ENCODE measurements at places on chromosomes 11 and 22. TPM values are rescaled to one million over a fixed set of nuclear protein-coding genes. Genes with fewer than 3 reads are reported as not detected.

The ARL14EP gene
- 52.9 TPM for polyA plus RNA-seq

The ACTN3 gene
- polyA plus RNA-seq: not detected

DNA sequence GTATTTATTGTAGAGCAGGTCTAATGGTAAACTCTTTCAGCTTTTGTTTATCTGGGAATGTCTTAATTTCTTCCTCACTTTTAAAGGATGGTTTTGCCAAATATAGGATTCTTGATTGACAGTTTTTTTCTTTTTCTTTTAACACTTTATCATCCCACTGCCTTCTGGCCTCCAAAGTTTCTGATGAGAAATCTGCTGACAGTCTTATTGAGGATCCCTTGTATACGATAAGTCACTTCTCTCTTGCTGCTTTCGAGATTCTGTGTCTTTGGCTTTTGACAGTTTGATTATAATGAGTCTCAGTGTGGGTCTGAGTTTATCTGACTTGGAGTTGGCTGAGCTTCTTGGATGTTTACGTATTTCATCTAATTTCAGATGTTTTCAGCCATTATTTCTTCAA, 6.7 kb upstream of the TSKU start:
- no peak for DNase-seq

- no peak for DNase-seq
Observed at GRCh38 chr11:117664897-117665296, 132.1 kb downstream of the DSCAML1 start.

DNA sequence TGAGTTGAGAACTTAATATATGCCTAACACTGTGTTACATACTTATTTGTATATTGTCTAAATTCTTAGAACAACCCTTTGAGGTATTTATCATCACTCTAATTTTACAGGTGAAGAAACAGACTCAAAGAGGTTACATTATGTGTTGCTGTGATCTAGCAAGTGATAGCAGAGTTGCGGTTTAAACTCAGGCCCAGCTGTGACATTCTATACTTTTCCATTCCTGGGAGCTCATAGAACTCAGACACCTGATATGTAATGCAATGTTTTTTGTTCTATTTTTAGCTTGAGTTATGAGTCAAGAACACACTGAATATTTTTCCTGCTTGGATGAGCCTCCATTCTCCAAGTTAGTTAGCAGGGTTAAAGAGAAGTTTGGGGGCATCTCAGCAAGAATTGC, 449.7 kb upstream of the DDI1 start:
- DNase-seq: no peak

DNA sequence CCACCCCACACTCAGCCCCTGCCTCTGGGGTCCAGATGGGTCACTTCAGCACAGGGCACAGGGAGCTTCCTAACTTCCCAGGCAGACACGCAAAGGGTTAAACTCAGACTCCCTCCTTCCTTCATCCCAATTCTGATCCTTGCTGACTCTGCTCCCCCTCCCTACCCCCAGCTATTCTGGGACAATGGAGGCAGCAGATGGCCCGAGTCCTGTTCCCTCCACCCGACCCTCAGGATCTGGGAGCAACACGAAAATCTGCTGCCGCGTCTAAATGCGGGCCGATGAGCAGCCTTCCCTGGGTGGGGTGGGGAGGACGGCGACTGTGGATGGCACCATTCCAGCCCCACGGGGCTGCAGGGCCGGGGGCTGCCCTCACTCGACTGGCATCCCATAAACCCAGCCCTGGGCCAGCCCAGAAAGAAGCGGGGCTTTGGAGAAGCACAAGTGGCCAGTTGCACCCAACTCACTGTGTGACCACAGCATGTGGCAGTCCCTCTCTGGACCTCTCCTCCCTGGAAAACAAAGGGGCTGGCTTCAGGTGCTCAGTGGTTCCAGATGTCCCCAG, 18.7 kb downstream of the MFNG start:
- DNase-seq: no peak

DNA sequence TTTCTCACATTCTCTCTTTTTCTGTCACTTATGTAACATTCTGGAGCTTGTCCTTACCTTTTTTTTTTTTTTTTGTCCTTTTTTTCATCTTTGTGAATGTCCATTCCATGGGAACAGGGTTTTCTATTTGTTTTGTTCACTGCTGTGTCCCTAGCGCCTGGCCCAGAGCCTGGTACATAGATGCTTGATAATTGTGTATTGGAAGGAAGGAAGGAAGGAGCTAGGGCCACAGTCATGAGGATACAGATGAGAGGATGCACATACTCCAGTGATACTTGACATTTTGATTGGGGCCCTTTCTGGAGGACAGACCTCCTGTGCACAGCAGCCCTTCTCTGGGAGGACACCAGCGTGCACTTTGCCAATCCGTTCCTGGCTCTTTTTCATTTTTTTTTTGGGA, 68.9 kb downstream of the KIAA1671 start:
- no peak for DNase-seq

GRCh38 chr11:47342036-47342803, 10.3 kb downstream of the MYBPC3 start:
- DNase-seq: no peak

DNA sequence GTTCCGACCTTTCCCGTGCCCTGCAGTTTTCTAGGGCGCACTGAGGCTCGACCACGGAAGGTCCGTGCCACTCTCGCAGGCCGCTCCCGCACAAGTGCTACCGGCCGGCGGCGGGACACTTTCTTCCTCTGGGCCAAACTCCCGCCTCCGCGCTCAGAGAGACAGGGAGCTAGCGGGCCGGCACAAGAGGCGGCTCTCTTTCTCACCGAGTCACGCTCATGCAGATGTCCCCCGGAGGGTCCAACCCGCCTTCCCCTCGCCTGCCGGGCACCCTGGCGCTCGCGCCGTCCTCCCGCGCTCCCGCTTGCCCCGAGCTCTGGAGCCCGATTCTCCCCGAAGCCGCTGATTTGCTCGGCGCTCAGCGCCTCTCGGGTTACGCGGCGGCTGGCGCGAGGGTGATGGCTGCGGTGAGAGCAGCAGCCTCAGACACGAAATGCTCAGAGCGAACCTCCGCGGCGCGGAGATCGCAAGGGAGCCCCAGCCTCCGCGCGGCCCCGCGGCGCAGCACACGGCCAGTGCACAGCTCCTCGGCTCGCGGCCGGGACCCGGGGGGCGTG, 1.0 kb downstream of the LMO1 start:
- DNase-seq: peak; percentile 21

- DNase-seq: no peak
Observed at GRCh38 chr11:1198561-1199240, 24.2 kb upstream of the MUC5B start.

- DNase-seq: no peak
Observed at GRCh38 chr11:70109006-70109405, 30.9 kb downstream of the ANO1 start.
